ENCODE measurements at places on chromosomes 5 and 9. TPM values are rescaled to one million over a fixed set of nuclear protein-coding genes. Genes with fewer than 3 reads are reported as not detected.

The IFNA21 gene
- not detected for total RNA-seq

The ARRDC3 gene
- total RNA-seq: 21.1 TPM

DNA sequence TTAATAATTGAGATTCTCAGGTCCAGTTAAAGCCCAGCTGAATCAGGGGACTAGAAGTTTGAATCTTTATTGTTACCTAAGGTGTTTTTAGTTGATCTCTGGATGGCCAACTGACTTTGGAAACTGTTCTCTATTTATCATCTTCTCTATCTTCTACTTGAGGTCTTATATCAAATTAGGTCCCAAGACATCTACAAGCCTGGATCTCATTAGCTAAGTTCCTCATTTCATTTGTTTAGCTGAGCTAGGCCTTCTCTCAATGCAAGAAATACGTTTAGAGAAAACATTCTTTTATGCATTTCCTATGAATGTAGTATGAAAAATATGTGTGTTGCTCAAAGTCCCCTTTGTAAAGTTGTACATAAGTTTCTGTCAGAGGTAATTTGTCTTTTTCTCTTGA lies 196.6 kb downstream of the PTTG1 start:
- no peak overlapping the region for H3K27ac ChIP-seq
- peaks cover 25% of the 10 kb centered on the region for H3K27me3 ChIP-seq
- H3K4me1 ChIP-seq: no peaks in the 10 kb centered on the region
- no peak for DNase-seq

- no peak overlapping the region for H3K4me3 ChIP-seq
- H3K36me3 ChIP-seq: no peaks in the 10 kb centered on the region
- no peaks in the 10 kb centered on the region for H3K4me1 ChIP-seq
- H3K27me3 ChIP-seq: no peaks in the 10 kb centered on the region
Measured at GRCh38 chr5:16037121-16037845, 142.3 kb downstream of the MARCHF11 start.

- H3K27ac ChIP-seq: no peak overlapping the region
- peaks cover 13% of the 10 kb centered on the region for H3K4me1 ChIP-seq
- H3K4me3 ChIP-seq: no peak overlapping the region
Measured at GRCh38 chr5:1511651-1512540, 11.9 kb downstream of the LPCAT1 start.

GRCh38 chr9:77647267-77648233 lies 572 bp downstream of the GNA14 start:
- peaks cover 11% of the 10 kb centered on the region for H3K4me1 ChIP-seq
- peak; percentile 1 for DNase-seq
- peak overlapping the region; percentile 84 for H3K4me3 ChIP-seq
- H3K36me3 ChIP-seq: peaks cover 2% of the 10 kb centered on the region
- H3K27ac ChIP-seq: no peak overlapping the region
- H3K27me3 ChIP-seq: peaks cover 44% of the 10 kb centered on the region

GRCh38 chr5:93476251-93476742 lies 104.7 kb downstream of the NR2F1-AS1 start:
- H3K27me3 ChIP-seq: no peaks in the 10 kb centered on the region
- DNase-seq: no peak
- no peaks in the 10 kb centered on the region for H3K4me1 ChIP-seq
- H3K36me3 ChIP-seq: no peaks in the 10 kb centered on the region
- H3K4me3 ChIP-seq: no peak overlapping the region

- no peaks in the 10 kb centered on the region for H3K36me3 ChIP-seq
- no peaks in the 10 kb centered on the region for H3K4me1 ChIP-seq
- H3K4me3 ChIP-seq: no peak overlapping the region
- no peak for DNase-seq
- H3K27me3 ChIP-seq: no peaks in the 10 kb centered on the region
- H3K27ac ChIP-seq: no peak overlapping the region
Measured at GRCh38 chr5:33513462-33514185, 72.9 kb downstream of the TARS1 start.

GRCh38 chr9:13023498-13023897 lies 248.7 kb downstream of the LURAP1L start:
- no peaks in the 10 kb centered on the region for H3K4me1 ChIP-seq
- DNase-seq: no peak
- no peaks in the 10 kb centered on the region for H3K36me3 ChIP-seq
- no peak overlapping the region for H3K27ac ChIP-seq
- no peak overlapping the region for H3K4me3 ChIP-seq

GRCh38 chr5:553874-554273 lies 29.6 kb upstream of the SLC9A3 start:
- no peaks in the 10 kb centered on the region for H3K36me3 ChIP-seq
- H3K4me1 ChIP-seq: no peaks in the 10 kb centered on the region
- no peak for DNase-seq

GRCh38 chr5:141677415-141677814 lies 4.6 kb downstream of the ARAP3 start:
- no peak overlapping the region for H3K27ac ChIP-seq
- no peaks in the 10 kb centered on the region for H3K36me3 ChIP-seq
- DNase-seq: peak; percentile 29

All from activated T-cell treated with anti-CD3 and anti-CD28 coated beads, Interleukin-2, amount 50 U/mL, for 72 hours (primary cell).